ENCODE measurements at places on chromosomes 2 and 18. TPM values are rescaled to one million over a fixed set of nuclear protein-coding genes. Genes with fewer than 3 reads are reported as not detected.

GRCh38 chr2:27954771-27955383, 64.3 kb downstream of the BABAM2 start:
- peak overlapping the region; percentile 72 for H3K27ac ChIP-seq
- H3K4me1 ChIP-seq: peaks cover 10% of the 10 kb centered on the region
- no peaks in the 10 kb centered on the region for H3K27me3 ChIP-seq
- H3K36me3 ChIP-seq: no peaks in the 10 kb centered on the region
- no peak overlapping the region for H3K4me3 ChIP-seq

- no peaks in the 10 kb centered on the region for H3K36me3 ChIP-seq
- no peaks in the 10 kb centered on the region for H3K27me3 ChIP-seq
- no peak for DNase-seq
- no peak overlapping the region for H3K27ac ChIP-seq
- H3K4me1 ChIP-seq: no peaks in the 10 kb centered on the region
These were observed 204.9 kb downstream of the PID1 start for GRCh38 chr2:229066121-229066715.

- H3K4me1 ChIP-seq: no peaks in the 10 kb centered on the region
- no peak for DNase-seq
- no peak overlapping the region for H3K27ac ChIP-seq
These were observed 176.3 kb downstream of the EIPR1 start for GRCh38 chr2:3201281-3201680.

DNA sequence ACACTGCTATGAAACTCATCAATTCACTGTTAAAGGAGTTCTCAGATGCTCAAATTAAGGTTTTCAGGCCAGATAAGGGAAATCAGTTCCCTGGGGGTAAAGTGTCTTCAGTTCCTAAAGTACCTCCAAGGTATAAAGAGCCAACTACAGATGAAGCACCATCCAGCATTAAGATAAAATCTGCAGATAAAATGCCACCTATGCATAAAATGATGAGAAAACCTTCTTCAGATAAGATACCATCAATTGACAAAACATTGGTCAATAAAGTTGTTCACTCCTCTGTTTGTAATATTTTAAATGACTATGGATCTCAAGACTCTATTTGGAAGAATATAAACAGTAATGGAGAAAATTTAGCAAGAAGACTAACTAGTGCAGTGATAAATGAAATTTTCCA, 68.2 kb downstream of the FSIP2 start:
- no peaks in the 10 kb centered on the region for H3K4me1 ChIP-seq
- H3K36me3 ChIP-seq: no peaks in the 10 kb centered on the region
- H3K4me3 ChIP-seq: no peak overlapping the region
- H3K27me3 ChIP-seq: no peaks in the 10 kb centered on the region

GRCh38 chr2:46416739-46417403, 62.5 kb upstream of the TMEM247 start:
- DNase-seq: no peak
- H3K4me1 ChIP-seq: no peaks in the 10 kb centered on the region
- no peak overlapping the region for H3K27ac ChIP-seq
- H3K4me3 ChIP-seq: no peak overlapping the region

DNA sequence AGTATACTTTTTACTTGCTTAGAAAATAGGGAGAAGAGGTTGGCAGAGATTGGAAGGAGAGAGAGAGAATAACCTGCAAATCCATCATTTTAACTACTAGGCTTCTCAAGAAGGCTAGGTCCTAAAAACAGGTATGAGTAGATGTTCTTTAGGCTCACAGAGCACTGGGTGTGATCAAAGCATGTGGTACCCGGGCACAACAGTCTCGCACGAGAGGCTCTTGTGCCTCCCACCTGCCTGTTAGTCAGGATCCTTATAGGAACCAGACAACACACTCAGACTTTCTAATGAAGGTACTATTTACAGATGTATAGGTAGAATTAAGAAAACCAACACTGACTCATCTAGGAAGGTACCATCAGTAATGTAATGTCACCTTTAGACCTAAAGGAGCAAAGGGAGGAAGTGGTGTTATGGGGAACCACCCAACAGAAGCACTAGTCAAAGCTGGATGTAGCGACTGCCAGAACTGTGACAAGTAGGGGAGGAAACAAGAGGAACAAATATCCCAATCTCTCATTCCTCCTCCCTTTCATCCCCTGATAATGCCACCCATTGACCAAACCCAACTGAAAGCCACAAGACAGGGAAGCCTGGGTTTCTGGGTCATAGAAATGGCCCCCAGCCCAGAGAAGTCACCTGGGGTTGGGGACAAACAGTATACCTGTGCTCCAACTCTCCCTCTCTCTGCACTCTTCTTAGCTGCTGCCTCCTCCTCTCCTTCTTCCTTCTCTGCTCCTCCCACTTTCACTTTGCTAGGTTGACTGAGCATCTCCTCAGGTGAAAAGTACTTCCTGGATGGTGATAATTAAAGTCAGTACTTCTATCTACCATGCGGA, 16.0 kb upstream of the MARCHF4 start:
- no peak overlapping the region for H3K27ac ChIP-seq
- H3K4me1 ChIP-seq: no peaks in the 10 kb centered on the region
- H3K27me3 ChIP-seq: no peaks in the 10 kb centered on the region
- no peaks in the 10 kb centered on the region for H3K36me3 ChIP-seq

DNA sequence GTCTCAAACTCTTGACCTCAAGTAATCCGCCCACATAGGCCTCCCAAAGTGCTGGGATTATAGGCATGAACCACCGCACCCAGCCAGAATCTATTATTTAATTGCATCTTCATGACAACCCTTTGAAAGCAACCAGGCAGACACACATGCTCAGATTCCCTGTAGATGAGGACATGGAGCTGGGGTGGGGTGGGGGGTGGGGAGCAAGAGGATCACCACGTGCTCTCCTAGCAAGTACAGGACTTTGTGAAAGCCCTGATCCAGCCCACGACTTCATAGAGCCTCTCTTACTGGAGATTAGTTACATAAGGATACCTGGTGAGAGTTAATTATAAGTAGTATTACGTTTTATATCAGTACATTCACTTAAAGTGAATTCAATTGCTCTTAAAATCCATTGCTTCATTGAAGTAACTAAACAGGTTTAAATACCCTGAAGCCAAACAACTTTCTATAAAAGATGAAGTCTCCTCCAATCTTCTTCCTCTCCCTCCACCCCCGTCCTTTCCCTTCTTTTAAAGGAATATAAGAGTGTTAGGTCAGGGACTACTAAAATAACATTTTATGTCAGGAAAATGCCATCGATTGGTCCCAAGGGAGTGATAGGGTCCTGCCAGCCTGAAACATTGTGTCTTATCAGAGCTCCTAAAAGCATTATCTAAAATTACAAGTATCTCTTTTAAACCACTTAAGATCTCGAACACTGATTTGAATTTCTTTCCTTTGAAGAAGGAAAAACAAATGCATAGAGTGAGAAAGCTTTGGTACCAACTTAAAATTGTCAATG, 123.9 kb downstream of the EPHA4 start:
- H3K4me3 ChIP-seq: no peak overlapping the region
- H3K36me3 ChIP-seq: peaks cover 3% of the 10 kb centered on the region

GRCh38 chr2:1593371-1594122, 150.8 kb downstream of the PXDN start:
- no peaks in the 10 kb centered on the region for H3K27me3 ChIP-seq
- H3K36me3 ChIP-seq: no peaks in the 10 kb centered on the region
- H3K4me1 ChIP-seq: peaks cover 47% of the 10 kb centered on the region
- peak; percentile 78 for DNase-seq
- H3K27ac ChIP-seq: no peak overlapping the region
- H3K4me3 ChIP-seq: no peak overlapping the region

GRCh38 chr2:241217320-241218031, 29.0 kb downstream of the ANO7 start:
- no peaks in the 10 kb centered on the region for H3K36me3 ChIP-seq
- peak; percentile 72 for DNase-seq
- no peaks in the 10 kb centered on the region for H3K4me1 ChIP-seq
- no peaks in the 10 kb centered on the region for H3K27me3 ChIP-seq

DNA sequence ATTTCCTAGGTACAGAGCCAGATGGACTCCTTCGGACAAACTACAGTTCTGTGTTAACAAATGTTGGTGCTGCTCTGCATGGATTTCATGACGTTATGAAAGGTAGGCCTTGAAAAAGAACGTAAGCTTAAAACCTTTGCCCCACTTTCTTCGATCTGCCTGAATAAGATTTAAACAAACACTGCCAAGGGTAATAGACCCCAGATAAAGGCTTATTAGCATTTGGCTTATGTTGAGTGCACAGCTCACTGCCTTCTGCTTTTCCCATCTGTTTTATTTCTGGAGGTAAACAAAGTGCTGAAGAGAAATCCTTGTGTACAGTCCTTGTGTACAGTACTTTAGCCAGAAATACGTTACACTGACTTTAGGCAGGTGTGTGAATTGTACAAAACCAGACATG, 50.0 kb upstream of the STON1 start:
- no peak for DNase-seq
- H3K36me3 ChIP-seq: peaks cover 9% of the 10 kb centered on the region
- H3K27ac ChIP-seq: no peak overlapping the region
- no peak overlapping the region for H3K4me3 ChIP-seq
- H3K27me3 ChIP-seq: no peaks in the 10 kb centered on the region

GRCh38 chr2:38074764-38075506, 1.0 kb downstream of the CYP1B1 start:
- peak; percentile 15 for DNase-seq
- H3K4me1 ChIP-seq: peaks cover 17% of the 10 kb centered on the region
- peaks cover 46% of the 10 kb centered on the region for H3K27me3 ChIP-seq
- peak overlapping the region; percentile 93 for H3K27ac ChIP-seq
- peak overlapping the region; percentile 66 for H3K4me3 ChIP-seq

DNA sequence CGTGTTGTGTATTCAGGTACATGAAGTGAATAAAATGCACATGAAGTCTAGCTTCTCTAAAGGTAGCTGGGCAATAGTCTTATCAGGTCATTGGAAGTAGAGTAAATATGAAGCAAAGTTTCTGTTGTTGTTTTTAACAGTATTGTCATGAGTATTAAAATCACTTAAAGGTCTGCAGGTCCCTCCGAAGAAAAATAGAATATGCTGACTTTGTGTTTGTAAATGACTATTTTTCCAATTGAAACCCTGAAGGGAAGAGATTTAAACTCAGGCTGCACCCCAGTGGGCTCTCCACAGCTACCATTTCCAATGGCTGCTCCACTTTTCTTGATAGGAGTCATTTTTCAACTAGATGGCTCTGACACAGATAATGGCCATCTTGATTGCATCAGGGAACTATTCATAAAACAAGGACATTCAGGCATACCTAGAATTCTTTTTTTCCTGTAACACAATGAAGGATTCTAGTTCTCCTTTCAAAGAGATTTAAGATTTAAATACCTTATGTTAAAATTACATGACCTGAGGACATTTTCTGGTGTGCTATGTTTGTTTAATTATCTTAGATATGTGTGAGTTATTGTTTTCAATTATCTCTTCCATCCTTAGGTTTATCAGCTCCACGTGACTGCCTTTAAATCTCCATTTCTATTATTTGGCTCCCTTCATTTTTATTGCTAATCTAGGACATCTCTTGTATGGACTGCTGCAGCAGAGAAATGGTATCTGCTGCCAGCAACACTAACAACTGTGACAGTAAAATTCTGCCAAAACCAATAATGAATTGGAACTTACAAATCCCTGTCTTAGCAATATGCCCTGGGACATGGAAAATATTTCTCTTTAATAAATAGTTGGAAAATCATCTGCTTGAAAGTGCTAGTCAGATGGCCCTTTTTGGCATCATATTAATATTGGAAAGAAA, 149.2 kb upstream of the NOSTRIN start:
- H3K4me3 ChIP-seq: no peak overlapping the region
- H3K27me3 ChIP-seq: no peaks in the 10 kb centered on the region
- DNase-seq: no peak
- no peaks in the 10 kb centered on the region for H3K36me3 ChIP-seq
- H3K27ac ChIP-seq: no peak overlapping the region
- H3K4me1 ChIP-seq: no peaks in the 10 kb centered on the region

DNA sequence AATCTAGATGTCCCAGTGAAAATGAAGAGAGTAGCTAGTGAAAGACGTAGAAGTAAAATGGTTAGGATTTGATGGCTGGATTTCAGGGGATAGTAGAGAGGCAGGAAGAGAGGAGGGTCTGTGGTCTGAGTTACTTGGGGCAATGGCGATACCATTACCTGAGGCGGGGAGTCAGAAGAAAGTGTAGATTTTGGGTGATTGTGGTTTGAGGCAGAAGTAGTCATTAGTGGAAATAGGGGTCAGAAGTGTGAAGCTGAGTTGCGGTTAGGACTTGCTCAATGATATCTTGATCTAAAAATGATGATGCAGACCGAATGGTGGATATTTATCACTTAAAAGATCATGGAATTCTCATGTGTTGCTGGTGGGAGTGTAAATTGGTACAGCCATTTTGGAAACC, 41.0 kb downstream of the CEP192 start:
- peaks cover 5% of the 10 kb centered on the region for H3K4me1 ChIP-seq
- H3K27ac ChIP-seq: no peak overlapping the region
- no peak for DNase-seq
- H3K27me3 ChIP-seq: no peaks in the 10 kb centered on the region
- H3K36me3 ChIP-seq: peaks cover 9% of the 10 kb centered on the region
- no peak overlapping the region for H3K4me3 ChIP-seq

GRCh38 chr2:230905448-230906421, 19.3 kb downstream of the GPR55 start:
- H3K36me3 ChIP-seq: no peaks in the 10 kb centered on the region
- no peak overlapping the region for H3K27ac ChIP-seq
- H3K4me3 ChIP-seq: no peak overlapping the region
- peaks cover 6% of the 10 kb centered on the region for H3K27me3 ChIP-seq

GRCh38 chr2:60028849-60029565, 524.4 kb downstream of the BCL11A start:
- DNase-seq: no peak
- H3K27me3 ChIP-seq: no peaks in the 10 kb centered on the region
- no peak overlapping the region for H3K27ac ChIP-seq
- no peaks in the 10 kb centered on the region for H3K4me1 ChIP-seq
- no peaks in the 10 kb centered on the region for H3K36me3 ChIP-seq

- no peak overlapping the region for H3K4me3 ChIP-seq
- H3K36me3 ChIP-seq: no peaks in the 10 kb centered on the region
- no peaks in the 10 kb centered on the region for H3K4me1 ChIP-seq
- H3K27ac ChIP-seq: no peak overlapping the region
- peak; percentile 71 for DNase-seq
These were observed 56.1 kb downstream of the SF3B1 start for GRCh38 chr2:197378494-197379307.

DNA sequence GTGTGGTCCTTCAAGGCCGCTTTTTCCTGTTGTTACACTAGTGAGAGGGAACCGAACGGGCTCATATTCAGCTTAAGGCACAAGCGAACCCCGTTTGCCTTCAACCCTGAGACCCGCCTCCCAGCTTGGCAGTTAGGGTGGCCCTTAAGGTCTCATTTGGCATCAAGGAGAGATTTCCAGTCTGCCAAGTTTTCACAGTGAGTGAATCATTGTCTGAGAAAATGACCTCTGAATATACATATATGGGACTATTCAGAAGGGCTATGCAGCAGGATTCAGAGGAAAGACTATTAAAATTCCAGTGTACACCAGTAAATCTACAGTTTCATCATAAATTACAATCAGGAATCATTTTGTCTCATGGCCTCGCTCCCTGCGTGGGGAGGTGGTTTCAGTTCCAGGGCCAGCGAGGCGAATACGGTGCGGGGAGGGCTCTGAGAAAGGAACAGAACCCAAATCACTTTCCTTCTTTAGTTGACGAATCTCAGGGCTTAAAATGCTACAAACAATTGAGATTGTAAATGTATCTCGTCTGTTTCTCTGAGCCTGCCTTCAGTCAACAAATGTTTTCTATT, 231.4 kb downstream of the FAM210A start:
- peak; percentile 23 for DNase-seq
- peaks cover 19% of the 10 kb centered on the region for H3K36me3 ChIP-seq
- no peaks in the 10 kb centered on the region for H3K27me3 ChIP-seq
- peaks cover 3% of the 10 kb centered on the region for H3K4me1 ChIP-seq
- no peak overlapping the region for H3K4me3 ChIP-seq

SNED1 gene
- 74.6 TPM for total RNA-seq

DNAJC5G gene
- not detected for total RNA-seq

CYP27C1 gene
- total RNA-seq: 0.06 TPM

PSME4 gene
- total RNA-seq: 72.5 TPM

PDE1A gene
- total RNA-seq: 11.8 TPM

ZRANB3 gene
- 5.1 TPM for total RNA-seq

SCRN3 gene
- total RNA-seq: 34.0 TPM

MRPL44 gene
- total RNA-seq: 20.7 TPM
